ENCODE measurements at places on chromosomes 11 and 22.

GRCh38 chr22:20613301-20613700 lies 105.9 kb downstream of the MED15 start:
- no peak for DNase-seq

- DNase-seq: no peak
Observed at GRCh38 chr11:20688761-20689160, 19.4 kb downstream of the NELL1 start.

- DNase-seq: no peak
Observed at GRCh38 chr11:15114501-15115475, at the start of gene INSC. Gene INSC, plus strand, starts transcription at chr11:15114923. Its CDS starts 34,252 bp downstream, at chr11:15149175.

GRCh38 chr22:46646531-46647215 lies 26.5 kb downstream of the GRAMD4 start:
- no peak for DNase-seq

DNA sequence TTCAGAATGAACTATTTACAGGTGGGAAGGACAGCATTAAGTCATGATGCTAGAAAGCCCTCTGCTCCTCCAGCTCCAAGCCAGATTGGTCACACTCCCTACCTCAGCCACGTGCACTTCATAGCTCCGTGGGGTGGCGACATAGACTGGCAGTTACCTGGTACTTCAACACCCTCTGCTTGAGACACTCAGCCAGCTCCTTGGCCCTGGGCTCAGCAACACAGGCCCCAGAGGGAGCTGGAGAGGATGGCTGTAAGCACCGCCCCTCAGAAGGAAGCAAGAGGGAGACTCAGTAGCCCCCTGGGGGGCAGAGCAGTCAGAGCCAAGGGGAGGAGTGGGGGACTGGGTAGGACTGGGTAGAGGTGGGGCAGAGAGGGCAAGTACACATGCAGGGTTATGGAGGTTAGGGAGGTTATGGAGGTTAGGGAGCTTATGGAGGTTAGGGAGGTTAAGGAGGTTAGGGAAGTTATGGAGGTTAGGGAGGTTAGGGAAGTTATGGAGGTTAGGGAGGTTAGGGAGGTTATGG lies 102.1 kb upstream of the BID start:
- DNase-seq: no peak

GRCh38 chr11:15769203-15769602 lies 587.1 kb downstream of the SOX6 start:
- no peak for DNase-seq

Measured in stimulated activated CD4-positive, alpha-beta T cell treated with anti-CD3 and anti-CD28 coated beads, Interleukin-4, amount 100 ng/mL, for 24 hours (primary cell).